Coronary artery (tissue), 2 donors: ENCODE measurements at places on chromosomes 4 and X.

GRCh38 chr4:188266386-188266785 is 127.1 kb downstream of the TRIML1 start:
- no peak for DNase-seq

DNA sequence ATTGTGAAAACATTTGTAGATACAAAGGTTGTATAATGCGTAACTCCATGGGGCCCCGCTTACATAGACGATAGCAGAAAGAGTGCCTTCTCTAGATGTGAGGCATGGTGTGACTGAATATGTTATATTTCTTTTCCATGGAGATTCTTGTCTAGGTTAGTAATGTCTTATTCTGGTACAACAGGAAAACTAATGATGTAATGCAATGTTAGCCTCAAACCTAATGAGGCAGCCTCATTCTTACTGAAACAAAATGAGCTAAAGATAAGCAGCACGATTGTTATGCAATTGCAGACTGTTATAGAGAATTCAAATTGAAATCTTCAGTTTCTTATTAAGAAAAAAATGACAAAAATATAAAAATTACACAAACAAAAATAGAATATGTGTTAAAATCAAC is 171.1 kb upstream of the ANKRD50 start:
- DNase-seq = no peak

DNA sequence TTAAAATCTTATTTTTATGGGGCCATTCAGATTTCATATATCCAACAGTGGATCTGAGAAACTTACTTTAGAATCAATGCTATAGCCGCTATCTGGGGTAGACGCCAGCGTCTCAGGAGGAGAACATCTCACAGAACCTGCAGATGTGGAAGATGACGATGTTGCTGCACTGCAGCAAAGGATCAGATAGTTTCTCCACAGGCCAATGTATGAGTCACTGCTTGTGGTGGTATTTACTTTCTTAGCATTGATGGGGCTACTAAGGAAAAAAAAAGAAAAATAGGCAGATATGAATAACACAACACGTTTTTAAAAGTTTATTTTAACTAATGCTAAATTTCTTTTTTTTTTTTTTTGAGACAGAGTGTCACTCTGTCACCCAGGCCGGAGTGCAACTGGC is 85.9 kb downstream of the ZAR1 start:
- DNase-seq = no peak

- no peak for DNase-seq
Observed at GRCh38 chr4:183287677-183288076, 32.4 kb downstream of the CLDN22 start.

GRCh38 chr4:58275856-58276255 is 1165.7 kb upstream of the IGFBP7 start:
- DNase-seq = no peak

GRCh38 chrX:23901805-23902204 is 5.9 kb downstream of the APOO start:
- no peak for DNase-seq

GRCh38 chr4:149972407-149972806 is 105.8 kb upstream of the DCLK2 start:
- DNase-seq = no peak

GRCh38 chr4:68021185-68021584 is 57.9 kb upstream of the TMPRSS11A start:
- no peak for DNase-seq

DNA sequence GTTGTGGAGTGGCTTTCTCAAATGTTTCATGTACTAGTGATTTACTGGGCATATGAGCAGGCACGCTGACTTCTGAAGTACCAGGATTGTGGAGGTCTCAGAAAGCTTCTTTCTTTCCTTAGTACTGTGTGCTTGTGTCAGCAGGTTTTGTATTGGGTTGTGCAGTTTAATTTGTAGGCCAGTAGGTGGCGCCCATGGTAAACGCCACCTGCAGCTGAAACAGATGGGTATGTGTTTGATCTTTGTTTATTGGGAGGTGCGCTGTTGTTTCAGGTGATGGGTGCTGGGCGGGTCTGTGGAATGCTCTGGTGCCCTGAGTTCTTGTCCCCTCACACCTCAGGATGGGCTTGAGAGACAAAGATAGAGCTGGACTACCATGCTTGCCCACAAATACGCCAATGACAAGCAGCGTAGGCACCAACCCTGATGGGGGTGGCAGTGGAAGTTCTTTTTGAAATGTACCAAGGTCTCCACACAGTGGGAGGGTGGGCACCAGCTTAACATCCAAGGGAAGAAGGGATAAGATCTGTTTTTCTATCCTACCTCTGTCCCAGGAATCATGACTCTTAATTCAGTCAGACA is 141.5 kb downstream of the RPS6KA6 start:
- no peak for DNase-seq

GRCh38 chr4:136763919-136764318 is 768.4 kb downstream of the PCDH18 start:
- no peak for DNase-seq

GRCh38 chr4:95599777-95600400 is 51.1 kb upstream of the UNC5C start:
- DNase-seq = no peak

- no peak for DNase-seq
Observed at GRCh38 chr4:144816668-144817067, 170.7 kb downstream of the HHIP start.

- no peak for DNase-seq
Observed at GRCh38 chr4:125313989-125314667, 627 bp upstream of the FAT4 start.

- no peak for DNase-seq
Observed at GRCh38 chr4:37985730-37986275, 25.6 kb downstream of the PTTG2 start.

DNA sequence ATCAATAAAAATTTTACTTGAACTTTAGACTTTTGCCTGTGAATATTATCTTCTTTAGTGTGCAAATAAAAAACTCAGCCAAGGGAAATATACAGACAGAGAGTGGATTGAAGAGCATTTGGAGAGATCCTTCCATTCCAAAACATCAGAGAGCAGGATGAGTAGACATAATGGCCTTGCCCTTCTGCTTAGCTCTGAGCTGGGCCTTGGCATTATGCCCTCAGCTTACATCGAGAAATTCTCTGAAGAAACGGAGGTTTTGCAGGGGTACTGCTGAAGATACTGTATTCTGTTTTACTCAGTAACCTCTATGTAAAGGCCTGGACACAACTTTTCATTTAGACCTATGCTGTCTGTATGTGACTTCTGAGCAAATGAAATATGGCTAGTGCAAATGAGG is 317.4 kb downstream of the STIM2 start:
- no peak for DNase-seq

DNA sequence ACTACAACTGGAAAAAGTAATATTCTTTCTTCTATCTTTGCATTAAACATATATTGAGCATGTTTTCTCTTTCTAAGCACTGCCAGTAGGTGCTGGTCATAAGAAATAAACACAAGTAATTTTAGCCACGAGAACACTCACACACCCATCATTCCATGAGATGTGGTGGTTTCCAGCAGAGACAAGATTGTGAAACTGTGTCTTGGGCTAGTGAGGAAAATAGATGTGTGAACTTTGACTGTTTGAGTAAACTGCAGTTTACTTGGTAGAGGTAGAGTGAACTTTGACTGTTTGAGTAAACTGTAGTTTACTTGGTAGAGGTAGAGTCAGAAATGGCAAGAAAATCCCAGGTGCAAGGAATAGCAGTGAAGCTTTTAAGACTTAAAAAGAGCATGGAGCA is 300.9 kb upstream of the HS3ST1 start:
- DNase-seq = no peak

- DNase-seq = no peak
Observed at GRCh38 chr4:7108046-7108625, 40.3 kb upstream of the GRPEL1 start.

- no peak for DNase-seq
Observed at GRCh38 chr4:1402516-1403091, 3.6 kb downstream of the NKX1-1 start.

DNA sequence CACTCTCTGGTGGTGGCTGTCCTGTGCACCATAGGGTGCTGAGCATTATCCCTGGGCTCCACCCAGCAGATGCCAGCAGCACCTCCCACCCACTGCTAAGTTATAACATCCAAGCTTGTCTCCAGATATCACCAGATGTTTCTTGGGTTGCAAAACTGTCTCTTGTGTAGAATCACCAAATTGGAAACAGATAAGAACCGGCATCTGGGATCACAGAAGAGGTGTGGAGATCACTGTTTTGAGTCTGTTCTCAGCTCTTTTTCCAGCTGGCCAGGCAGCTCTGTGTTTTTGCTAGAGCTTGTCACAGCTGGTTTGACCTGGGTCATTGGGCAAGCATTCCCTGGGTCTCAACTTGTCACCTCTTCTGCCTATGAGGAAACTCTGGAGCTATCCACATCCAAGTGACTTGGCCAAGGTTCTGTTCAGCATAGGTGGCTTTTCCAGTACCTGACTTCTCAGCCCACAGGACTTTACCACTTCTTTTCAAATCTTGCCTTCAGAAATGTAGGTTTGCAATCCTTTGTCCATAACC is 15.3 kb upstream of the PUDP start:
- DNase-seq = no peak

GRCh38 chr4:135319685-135320084 is 1118.1 kb upstream of the PABPC4L start:
- DNase-seq = no peak

DNA sequence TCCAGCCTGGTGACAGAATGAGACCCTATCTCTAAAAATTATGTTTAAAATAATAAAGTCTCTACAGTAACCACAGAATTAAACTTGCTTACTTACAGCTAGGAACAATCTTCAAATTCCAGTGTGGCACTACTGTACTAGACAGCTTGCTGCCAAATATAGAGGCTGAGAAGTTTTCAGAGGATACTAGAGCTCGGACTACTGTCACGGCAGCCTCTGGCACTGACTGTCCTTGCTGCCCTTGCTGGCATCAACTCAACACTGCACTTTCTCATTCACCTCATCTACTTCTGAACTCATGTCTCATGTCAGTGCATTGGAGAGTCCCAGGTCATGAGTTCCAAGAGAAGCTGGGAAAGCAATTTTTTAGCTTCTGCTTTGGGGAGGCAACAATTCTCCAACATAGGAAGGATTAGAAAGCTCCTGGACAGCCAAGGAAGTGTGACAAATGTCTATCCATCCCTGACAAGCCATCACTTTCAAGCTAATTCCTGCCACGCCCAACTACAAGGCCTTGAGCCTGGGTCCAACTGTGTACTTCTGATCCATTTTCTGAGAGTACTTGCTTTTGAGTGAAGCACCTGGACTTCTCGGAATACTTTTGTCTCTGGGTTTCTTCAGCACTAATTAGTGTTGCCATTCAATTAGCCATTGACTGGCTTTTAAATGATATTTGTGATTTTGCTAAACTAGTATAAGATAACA is 98.6 kb upstream of the NR3C2 start:
- DNase-seq = no peak

DNA sequence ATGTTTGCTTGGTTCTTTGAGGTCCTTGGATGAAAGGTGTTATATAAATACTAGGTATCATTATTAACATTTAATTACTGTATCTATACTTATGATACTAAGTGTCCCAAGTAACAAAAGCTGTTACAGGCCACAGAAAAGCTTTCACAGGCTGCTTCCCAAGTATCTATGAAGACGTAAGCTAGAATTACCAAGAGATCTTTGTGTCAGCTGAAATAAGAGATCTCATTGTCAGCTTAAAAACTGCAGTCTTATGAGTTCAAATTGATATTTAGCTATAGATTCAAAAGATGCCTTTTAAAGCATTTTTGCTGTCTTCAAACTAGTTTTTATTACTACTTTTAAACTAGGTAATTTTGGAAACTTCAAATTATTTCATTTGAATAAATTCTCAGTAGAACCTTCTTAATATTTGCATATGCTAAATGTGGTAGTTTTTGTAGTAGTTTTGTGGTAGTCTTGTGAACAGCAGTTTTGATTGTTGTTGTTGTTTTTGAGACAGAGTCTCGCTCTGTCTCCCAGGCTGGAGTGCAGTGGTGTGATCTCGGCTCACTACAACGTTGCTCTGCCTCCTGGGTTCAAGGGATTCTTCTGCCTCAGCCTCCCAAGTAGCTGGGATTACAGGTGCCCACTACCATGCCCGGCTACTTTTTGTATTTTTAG is 170.0 kb upstream of the RPL34 start:
- no peak for DNase-seq

- no peak for DNase-seq
Observed at GRCh38 chrX:51608766-51609165, 9.9 kb downstream of the CENPVL3 start.

DNA sequence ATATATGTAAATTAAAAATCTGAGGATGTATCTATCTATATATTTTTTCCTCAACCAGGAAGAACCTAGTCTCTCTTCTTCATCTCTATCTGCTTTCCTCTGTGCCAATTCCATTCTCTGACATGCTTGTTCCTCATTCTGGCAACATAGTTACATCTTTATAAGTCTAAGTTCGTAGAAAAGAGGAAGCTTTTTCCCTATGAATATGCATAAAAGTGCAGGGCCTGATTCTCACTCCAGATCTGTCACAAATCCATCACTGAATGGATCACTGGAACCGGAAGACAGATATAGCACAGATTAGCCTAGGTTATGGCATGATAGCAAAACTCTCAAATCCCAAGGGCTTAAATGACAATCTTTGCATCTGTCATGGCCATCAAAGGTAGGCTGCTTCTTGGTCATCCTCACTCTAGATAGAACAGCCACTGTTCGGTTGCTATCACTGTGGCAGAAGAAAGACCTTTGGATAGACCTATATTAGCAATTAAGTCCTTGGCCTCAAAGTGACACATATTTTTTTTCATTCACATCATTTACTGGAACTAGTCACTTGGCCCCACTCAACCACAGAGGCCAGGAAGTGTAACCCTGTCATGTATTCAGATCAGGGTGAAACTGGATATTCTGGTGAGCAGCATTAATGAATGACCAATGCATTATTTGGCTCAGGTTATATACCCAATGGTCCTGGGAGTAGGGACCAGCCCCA is 22.2 kb downstream of the DTHD1 start:
- no peak for DNase-seq

GRCh38 chrX:7147413-7147977 is at the start of gene STS:
STS (plus strand) TSS chrX:7147712; CDS start chrX:7253200, 105,488 bp downstream.
- peak; percentile 78 for DNase-seq

- DNase-seq = no peak
Observed at GRCh38 chr4:168550064-168550766, 53.4 kb downstream of the PALLD start.

GRCh38 chrX:94831364-94831763 is 1157.4 kb downstream of the FAM133A start:
- DNase-seq = no peak

GRCh38 chr4:53748328-53748772 is 157.1 kb upstream of the LNX1 start:
- no peak for DNase-seq

DNA sequence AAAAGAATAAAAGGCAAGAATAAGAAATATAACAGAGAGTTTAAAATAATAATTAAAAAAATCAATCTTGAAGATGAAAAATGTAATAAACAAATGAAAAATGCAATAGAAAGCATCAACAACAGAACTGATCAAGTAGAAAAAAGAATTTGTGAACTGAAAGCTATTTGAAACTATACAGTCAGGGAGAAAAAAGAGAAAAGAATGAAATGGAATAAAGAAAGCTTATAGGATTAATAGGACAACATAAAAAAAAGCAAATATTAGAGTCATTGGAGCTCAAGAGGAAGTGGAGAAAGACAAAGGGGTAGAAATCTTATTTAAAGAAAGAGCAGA is 126.8 kb upstream of the RPL34 start:
- DNase-seq = no peak
